NCI-H774 (cell line): ENCODE measurements at places on chromosomes 12 and 14.
A peak's percentile ranks its signal among the peaks of the same experiment; 100 is the strongest.

DNA sequence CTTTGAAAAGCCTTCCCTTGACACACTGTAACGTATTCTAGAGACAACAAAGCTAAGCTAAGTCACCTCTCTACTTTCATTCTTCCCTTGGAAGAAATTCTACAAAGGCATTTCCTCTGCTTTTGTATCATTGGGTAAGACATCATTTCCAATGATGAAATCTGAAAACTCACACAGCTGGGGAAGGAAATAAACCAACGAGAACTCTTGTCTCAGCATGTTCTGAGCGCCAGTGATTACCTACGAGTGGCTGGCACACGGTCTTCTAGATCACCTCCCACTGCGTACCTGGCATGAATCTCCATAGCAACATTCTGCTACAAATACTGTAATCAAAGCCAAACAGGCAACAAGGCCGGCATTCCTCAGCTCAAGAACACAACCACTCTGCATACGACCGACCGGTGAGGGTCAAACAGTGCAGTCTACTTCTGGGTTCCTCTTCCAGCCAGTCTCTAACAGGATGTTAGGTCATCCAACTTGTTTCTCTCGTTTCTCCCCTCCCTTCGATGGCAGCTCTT, 7.6 kb downstream of the VPS37B start:
- DNase-seq, result peak; percentile 29

GRCh38 chr14:53957739-53958138, 1.1 kb upstream of the BMP4 start:
- DNase-seq, result no peak

DNA sequence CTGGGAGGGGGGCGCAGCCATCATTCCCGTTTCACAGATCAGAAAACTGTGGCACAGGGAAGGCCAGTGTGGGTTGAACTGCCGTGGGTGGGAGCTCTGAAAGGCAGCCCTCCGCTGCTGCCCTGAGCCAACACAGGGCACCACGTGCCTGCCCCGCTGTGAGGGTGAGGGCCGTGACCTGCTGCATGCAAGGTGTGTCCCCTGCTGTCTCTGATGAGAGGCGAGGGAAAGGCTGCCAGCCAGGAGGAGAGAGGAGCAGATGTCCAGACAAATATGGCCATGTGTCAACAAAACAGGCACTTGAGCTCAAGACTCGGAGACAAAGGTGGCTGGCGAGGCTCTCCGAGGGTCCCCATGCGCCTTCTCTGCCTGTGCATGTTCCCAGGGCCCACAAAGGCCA, 108.8 kb downstream of the RBM19 start:
- no peak for DNase-seq

- DNase-seq, result no peak
These were observed 34.0 kb downstream of the ALG10B start for GRCh38 chr12:38350342-38351174.

DNA sequence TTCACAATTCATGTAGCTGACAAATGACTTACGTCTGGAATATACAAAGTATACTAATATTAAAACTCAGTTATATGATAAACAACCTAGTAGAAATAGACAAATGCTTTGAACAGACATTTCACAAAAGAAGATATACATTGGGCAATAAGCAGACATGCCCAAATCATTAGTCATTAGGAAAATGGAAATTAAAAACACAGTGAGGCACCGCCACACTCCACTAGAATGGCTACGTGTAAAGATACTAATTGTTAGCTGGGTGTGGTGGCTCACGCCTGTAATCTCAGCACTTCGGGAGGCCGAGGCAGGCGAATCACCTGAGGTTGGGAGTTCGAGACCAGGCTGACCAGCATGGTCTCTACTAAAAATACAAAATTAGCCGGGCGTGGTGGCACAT, 248.9 kb upstream of the TMEM132C start:
- DNase-seq, result no peak

DNA sequence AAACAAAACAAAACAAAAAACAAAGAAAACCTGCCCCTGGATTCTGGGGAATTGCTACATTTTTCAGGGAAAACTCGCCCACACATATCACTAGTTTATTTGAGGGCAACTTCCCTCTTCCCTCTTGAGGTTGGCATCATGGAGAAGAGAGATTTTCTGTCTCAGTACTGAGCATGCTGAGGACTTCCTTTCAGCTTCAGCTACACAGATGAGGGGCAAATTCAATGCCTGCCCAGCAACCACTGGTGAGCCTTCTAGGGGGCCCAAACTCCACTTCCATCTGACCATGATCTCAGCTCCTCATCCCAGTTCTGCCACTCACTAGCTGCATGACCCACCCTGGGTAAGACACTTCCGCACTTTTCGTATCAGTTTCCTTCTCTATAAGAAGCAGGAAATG, 63.1 kb upstream of the SCN8A start:
- no peak for DNase-seq

- peak; percentile 81 for DNase-seq
These were observed 130.8 kb upstream of the EGLN3 start for GRCh38 chr14:34081576-34082136.

DNA sequence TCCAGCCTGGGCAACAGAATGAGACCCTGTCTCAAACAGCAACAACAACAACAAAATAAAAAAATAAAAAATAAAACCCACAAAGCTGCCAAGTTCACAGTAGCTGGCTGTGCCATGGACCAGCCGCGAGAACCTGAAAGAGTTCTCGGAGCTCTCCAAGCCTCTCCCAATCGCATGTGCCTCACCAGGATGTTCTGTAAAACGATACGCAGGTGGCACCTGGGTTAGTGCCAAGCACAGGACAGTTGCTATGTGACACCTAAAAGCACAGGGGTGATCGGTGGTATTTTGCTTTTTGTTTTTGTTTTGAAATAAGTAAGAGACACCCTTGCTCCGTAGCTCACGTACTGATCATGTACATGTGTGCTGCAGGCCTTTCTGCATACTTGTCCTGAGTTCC, 52.4 kb downstream of the RFLNA start:
- no peak for DNase-seq

DNA sequence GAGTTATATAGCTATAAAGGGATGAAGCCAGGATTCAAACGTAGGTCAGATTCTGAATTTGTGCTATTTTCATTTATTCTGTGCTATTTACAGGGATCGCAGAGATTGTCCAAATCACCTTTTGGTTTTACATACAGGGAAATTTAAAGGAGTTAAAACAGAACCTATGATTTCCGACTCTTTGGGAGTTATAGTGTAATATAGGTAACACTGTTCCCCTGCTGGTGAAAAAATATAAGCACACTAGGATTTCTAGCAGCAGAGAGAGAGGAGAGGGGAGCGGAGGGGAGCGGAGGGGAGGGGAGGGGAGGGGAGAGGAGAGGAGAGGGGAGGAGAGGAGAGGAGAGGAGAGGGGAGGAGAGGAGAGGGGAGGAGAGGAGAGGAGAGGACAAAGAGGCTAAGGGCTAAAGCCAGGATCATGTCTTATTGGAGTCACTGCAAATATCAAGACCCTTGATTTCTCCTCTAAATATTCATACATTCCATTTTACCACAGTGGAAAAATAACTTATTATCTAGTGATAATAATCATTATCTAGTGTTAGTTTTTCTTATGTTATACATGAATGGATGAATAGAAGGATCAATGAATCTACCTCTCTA, 46.2 kb upstream of the KCNH5 start:
- no peak for DNase-seq

- DNase-seq, result no peak
These were observed 40.9 kb downstream of the TRIP11 start for GRCh38 chr14:91998667-91999570.

DNA sequence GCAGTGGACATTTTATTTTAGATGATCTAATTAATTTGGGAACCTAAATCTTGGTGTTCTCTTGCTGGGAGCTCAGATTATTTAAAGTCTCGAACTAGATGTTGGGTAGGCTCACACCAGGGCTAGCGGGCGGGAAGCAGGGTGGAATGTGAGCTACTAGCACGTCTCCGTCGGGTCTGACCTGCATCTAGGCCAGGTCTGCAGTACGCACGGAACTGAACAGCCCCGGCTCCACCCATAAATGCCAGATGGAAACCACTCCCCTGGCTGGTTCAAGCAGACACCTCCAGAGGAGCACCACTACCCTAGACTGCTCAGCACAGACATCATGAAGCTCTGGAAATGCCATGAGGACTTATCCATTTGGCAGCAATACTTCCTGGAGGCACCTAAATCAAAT, 10.3 kb downstream of the ZNF605 start:
- no peak for DNase-seq

DNA sequence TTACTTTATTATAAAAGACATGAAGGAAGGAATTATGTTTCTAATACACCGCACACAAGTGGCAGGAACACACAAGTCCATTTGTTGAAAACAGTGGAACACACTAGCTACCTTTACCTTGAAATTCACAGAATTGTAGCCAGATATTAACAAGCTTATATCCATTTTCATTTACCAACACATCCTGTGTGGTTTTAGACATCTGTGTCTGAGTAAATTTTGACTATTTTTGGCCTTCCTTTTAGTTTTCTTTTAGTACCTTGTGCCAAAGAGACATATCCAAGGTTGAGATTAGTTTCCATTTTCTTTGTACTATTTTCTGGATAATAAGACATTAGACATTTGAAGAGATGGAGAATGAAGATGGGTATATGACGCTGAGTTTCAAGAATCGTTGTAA, at the start of gene KLRF2:
Gene KLRF2, plus strand, starts transcription at position 244 of the 400 bp plus-strand sequence. Its CDS starts 107 bp downstream, at position 351.
- DNase-seq, result no peak

DNA sequence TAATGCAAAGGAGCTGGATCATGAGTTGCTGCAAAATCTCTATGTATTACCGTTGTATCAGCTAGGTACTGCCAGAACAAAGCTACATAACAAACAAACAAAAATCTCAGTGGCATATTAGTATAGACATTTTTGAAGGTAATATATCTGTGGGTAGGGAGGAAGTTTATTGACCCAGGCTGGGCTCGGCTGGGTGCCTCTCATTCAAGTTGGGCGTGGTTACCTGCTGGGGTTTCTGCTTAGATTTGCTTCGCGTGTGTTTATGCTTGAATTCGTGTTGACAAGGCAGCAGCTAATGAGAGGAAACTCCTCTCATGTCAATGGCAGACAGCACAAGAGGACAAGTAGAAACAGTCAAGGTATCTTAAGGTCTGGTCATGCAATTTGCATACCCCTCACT, 520.7 kb downstream of the SOX5 start:
- no peak for DNase-seq

DNA sequence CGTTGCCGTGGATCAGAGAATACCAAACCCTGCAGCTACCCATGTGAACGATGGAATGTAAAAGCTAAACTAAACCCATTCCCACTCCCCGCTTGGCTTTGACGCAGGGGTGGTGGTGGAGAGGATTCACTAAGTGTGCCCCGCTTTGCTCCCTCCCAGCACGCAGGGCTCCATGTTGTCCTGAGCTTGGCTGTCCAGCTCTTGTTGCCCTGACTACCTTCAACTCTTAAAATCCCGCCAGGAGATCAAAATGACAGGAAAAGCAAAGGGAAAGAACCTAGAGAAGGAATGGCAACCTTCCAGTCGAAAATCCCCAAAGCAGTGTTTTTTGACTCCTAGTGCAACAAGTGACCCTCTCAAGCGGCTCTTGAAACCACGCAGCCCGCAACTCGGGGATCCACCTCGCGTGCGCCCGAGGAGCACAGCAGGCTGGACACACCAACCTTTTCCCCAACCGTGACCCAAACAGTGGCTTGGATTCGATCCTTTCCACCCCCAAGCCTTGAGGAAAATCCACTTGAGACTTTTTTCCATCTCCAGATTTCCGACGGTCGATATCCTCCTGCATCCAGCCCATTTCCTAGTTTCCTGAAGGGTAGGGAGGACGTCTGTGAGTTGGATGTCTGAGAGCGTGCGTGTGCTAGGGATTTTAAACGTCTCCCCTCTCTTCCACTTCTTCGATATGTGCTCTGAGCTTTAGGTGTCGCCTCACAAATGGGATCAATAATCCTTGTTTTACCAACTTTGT, 1.4 kb downstream of the SYT10 start:
- no peak for DNase-seq

GRCh38 chr12:56488041-56488955, at the start of gene GLS2:
Gene GLS2, minus strand, starts transcription at chr12:56488161. Its CDS starts 43 bp downstream, at chr12:56488118.
- peak; percentile 92 for DNase-seq
